Activated T-helper 1 cell treated with anti-CD3 and anti-CD28 coated beads, Interleukin-12 subunit alpha, Interleukin-12 subunit beta, Interleukin-2, Interleukin-4 antibody, amounts not matched to agents 30 ng/mL and 10 ng/mL and 1 ng/mL, durations not matched to agents 14 hours and 24 hours and 36 hours (primary cell): ENCODE measurements at places on chromosomes 7 and 10.

DNA sequence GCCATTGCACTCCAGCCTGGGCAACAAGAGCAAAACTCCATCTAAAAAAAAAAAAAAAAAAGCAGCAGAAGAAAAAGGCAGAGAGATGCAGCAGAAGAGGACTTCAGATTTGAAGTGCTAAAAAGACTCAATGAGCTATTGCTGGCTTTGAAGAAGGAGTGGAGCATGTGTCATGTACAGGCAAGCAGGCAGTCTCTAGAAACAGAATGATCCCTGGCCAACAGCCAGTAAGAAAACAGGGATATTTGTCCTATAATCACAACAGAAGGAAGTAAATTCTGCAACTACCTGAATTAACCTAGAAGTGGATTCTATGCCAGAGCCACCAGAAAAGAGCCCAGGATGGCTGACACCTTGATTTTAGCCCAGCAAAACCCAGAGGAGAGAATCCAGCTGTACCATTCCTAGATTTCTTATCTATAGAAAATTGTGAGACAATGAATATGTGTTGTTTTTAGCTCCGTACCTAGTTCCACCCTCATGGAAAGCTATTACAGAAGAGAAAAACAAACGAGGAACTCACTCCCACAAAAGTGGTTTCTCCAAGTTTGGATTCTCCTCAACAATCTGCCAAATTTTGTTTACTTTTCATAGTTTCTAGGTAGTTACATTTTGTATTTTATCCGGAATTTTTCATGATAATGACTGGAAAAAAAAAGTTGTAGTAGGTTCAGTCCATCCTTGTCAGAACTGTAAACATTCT lies 198.2 kb upstream of the GNAI1 start:
- H3K4me3 ChIP-seq = no peak overlapping the region
- no peaks in the 10 kb centered on the region for H3K4me1 ChIP-seq
- DNase-seq = no peak
- no peaks in the 10 kb centered on the region for H3K36me3 ChIP-seq

DNA sequence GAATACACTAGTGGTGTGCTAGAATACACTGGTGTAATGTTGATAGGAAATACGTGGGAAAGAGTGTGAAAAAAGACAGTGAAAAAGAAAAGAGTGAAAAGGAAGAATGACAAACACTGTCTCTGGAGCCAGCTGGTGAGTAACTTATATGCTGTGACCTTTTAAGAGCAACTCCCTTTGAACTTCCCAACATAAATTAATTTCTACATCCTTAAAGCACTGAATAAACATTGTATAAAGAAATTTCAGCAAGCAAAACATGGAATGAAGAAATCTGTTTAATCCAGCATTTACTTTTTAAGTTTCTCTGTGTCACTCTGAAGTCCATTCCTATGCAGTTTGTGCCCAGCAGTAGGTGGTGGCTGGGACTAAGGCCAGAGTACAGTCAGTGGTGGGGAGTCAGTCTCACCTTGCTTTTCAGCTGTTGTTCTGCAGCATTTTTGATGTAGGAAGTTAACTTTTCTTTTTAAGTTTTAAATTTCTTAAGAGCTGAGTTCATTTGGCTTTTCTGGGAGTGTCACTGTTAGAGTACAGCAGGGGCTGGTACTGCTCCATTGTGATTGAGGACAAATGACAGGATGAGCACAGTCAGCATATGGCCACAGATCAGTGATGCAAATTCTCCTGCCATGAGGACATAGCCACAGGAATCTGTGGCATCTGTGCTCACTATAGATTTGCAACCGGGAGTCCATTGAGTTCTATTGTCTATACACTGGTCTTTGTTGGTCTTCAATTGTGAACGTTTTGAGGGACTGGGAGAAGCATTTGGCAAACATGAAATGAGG lies 321.8 kb downstream of the ZNF248 start:
- no peak for DNase-seq
- H3K4me1 ChIP-seq = no peaks in the 10 kb centered on the region
- H3K36me3 ChIP-seq = no peaks in the 10 kb centered on the region
- no peak overlapping the region for H3K27ac ChIP-seq

- no peak overlapping the region for H3K27ac ChIP-seq
- DNase-seq = no peak
- no peaks in the 10 kb centered on the region for H3K27me3 ChIP-seq
Measured at GRCh38 chr10:119511828-119512515, 30.5 kb downstream of the RGS10 start.

DNA sequence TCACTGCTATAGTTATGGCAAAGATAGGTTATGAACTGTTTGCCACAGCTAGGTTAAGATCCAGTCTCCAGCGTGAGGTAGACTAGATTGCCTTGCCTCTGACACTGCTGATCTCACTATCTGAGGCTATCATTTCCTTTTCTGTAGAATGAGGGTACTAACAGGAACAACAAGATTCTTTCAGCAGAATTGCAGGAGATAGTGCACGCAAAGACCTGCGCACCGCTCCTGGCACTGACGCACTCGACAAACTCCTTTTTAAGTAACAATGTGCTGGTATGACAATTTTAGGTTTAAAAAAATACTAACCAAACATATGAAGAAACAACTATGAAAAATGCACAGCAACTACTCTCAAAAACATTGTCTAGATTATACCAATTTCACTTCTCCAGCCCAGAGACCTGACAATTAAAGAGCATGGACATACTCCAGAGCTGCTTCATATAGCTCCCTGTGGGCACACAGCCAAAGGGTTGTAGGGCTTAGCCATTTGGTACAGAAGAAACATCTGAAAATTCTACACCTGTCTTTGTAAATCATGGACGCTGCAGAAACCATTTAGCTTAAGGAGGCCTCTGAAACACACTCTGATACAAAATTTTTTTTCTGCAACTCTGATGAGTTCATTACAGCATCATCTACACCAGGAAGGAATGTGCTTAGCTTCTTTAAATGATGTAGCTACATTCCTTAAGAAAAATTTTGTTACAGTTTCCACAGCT lies 7.8 kb downstream of the ADAM12 start:
- H3K4me1 ChIP-seq = no peaks in the 10 kb centered on the region
- no peak overlapping the region for H3K4me3 ChIP-seq
- DNase-seq = no peak
- no peaks in the 10 kb centered on the region for H3K36me3 ChIP-seq

GRCh38 chr10:131773370-131774343 lies 127.2 kb upstream of the PPP2R2D start:
- H3K4me1 ChIP-seq = no peaks in the 10 kb centered on the region
- no peak for DNase-seq
- H3K36me3 ChIP-seq = no peaks in the 10 kb centered on the region
- H3K4me3 ChIP-seq = no peak overlapping the region
- H3K27me3 ChIP-seq = no peaks in the 10 kb centered on the region
- no peak overlapping the region for H3K27ac ChIP-seq

DNA sequence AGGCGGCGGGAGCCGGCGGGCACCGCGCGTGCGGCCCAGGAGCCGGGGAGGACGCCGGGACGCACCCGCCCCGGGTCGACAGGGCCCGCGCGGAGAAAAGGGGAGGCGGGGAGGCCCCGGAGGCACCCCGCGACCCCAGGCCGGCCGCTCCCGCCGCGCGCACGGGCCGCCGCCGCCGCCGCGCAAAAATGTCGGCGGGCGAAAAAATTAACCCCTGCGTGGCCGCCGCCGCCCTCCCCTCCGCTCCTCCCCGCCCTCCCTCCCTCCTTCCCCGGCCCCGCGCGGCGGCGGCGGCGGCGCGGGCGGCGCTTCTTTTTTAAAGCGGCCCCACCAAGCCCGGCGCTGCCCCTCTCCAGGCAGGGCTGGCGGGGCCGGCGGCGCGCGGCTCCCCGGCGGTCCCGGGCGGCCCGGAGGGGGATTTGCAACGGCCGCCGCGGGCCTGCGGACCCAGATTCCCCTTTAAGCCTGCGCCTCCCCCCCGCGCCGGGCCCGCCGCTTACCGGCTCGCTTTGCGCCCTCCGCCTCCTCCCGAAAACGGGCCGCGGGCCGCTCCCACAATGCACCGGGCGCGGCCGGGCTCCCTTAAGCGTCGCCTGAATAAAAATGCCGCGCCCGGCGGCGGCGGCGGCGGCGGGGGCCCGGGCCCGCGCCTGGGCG lies 465 bp downstream of the SEPHS1 start:
- DNase-seq = peak; percentile 65
- peak overlapping the region; percentile 49 for H3K4me3 ChIP-seq
- peaks cover 44% of the 10 kb centered on the region for H3K4me1 ChIP-seq
- H3K36me3 ChIP-seq = peaks cover 6% of the 10 kb centered on the region
- peaks cover 2% of the 10 kb centered on the region for H3K27me3 ChIP-seq
